ENCODE measurements at places on chromosomes 6 and 20.

DNA sequence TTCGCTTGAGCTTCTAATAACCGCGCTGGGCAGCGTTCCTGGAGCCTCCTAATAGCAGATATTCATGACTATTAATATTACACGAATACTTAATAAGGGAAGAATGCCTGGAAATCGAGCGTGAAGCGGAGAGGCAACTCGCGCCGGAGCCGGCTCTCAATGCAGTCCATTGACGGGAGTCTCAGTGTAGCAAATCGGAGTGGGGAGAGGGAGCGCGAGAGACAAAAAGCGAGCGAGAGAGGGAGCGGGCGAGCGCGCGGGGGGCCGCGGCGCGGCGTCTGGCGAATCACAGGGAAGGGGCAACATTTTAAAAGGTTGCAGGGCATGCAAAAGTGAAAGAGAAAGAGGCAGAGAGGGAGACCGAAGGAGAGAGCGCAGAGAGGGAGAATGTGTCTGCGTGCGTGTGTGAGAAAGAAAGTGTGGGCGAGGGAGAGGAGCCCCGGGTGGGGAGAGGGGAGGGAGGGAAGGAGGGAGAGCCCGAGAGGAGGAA lies 2.9 kb downstream of the TFAP2A start:
- peak; percentile 46 for DNase-seq

GRCh38 chr6:41602864-41603608 lies 35.2 kb upstream of the MDFI start:
- DNase-seq = peak; percentile 81

- DNase-seq = no peak
Measured at GRCh38 chr20:53439616-53440015, 154.0 kb downstream of the ZNF217 start.

- DNase-seq = peak; percentile 77
Measured at GRCh38 chr6:111662794-111663593, 57.3 kb upstream of the TRAF3IP2 start.

- DNase-seq = no peak
Measured at GRCh38 chr6:130674604-130675003, 152.6 kb upstream of the SMLR1 start.
